ENCODE measurements at places on chromosomes 12 and 14. TPM values are rescaled to one million over a fixed set of nuclear protein-coding genes. Genes with fewer than 3 reads are reported as not detected.
A peak's percentile ranks its signal among the peaks of the same experiment; 100 is the strongest.

DNA sequence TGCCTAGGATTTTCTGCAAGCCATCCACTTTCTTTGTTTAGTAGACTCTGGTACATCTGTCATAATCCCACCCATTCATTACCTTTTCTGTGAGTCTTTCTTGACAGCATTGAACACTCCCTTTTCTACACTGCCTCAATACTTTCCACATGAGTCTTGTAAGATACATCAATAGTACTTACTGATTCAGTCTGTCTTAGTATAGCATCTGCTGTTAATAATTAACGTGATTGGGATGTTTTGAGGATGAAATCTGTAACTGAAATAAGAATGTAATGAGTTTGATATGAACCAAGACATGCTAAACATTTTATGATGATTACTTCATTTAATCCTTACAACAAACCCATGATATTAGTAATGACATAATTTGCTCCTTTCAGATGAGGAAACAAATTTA, 196.2 kb upstream of the FOXG1 start:
- DNase-seq = no peak

DNA sequence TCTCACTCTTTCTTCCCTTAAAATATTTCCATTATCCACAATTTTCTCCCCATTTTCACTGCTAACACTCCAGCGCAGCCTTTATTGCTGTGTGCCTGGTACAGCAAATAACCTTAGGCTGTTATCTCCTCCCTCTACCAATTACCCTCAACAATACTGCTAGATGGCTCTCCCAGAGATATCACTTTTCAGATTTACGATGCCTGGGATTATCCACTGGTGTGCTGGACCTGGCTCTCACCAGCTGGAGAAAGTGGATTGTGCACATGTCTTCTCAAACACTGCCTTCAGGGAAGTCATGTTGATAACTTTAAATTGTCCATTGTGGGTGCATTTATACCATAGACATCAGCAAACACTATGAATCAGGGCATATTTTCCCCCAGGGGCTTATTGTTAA, 101.9 kb upstream of the ADAMTS20 start:
- no peak for DNase-seq

DNA sequence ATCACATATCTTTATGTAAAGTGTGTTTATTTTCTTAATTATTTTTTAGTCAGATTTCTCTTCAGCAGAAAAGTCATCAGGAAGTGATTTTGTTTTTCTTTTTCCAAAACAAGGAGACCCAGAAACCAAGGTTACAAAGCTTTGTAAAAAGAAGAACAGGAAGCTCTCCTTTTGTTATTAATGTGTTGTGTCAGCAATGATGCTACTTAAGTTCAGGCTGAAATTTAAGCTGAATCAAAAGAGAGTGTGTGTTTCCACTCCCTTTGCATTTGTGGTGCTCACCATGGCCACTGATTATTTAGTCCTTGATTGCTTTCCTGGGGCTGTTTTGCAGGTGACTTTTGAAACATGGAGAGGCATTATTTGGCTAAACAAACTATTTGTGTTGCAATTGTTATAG, 155.3 kb upstream of the ATP2B1 start:
- DNase-seq = peak; percentile 10

DNA sequence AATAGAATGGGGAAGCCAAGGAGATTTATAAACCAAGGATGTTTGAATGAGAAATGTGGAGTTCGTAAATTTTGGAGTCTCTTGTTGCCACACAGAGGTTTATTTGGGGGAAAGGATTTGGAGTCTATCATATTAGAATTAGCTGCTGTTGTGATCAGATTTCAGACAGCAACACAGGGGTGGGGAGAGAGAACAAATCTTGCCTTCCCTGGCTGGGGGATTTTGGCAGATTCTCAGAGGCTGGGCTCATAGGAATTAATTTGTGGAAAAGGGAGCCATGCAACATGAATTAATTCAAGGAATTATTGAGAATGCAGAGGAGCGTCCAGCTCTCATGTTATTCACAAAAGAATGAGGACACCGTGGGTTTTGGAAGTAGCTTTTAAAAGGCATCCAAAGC, 73.9 kb upstream of the PRMT8 start:
- no peak for DNase-seq

GRCh38 chr12:110804406-110804805, 42.4 kb upstream of the CCDC63 start:
- DNase-seq = no peak

- DNase-seq = no peak
Observed at GRCh38 chr12:42603246-42603990, 13.9 kb upstream of the PRICKLE1 start.

DNA sequence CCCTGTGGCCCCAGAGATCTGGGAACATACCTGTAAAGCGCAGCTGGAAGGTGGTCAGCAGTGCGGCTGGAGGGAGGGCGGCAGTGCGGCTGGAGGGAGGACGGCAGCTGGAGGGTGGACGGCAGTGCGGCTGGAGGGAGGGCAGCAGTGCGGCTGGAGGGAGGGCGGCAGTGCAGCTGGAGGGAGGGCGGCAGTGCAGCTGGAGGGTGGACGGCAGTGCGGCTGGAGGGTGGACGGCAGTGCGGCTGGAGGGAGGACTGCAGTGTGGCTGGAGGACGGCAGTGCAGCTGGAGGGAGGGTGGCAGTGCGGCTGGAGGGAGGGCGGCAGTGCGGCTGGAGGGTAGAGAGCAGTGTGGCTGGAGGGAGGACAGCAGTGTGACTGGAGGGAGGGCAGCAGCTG, 23.5 kb downstream of the LRCOL1 start:
- DNase-seq = no peak

- no peak for DNase-seq
Observed at GRCh38 chr12:117134059-117134458, 34.8 kb upstream of the TESC start.

DNA sequence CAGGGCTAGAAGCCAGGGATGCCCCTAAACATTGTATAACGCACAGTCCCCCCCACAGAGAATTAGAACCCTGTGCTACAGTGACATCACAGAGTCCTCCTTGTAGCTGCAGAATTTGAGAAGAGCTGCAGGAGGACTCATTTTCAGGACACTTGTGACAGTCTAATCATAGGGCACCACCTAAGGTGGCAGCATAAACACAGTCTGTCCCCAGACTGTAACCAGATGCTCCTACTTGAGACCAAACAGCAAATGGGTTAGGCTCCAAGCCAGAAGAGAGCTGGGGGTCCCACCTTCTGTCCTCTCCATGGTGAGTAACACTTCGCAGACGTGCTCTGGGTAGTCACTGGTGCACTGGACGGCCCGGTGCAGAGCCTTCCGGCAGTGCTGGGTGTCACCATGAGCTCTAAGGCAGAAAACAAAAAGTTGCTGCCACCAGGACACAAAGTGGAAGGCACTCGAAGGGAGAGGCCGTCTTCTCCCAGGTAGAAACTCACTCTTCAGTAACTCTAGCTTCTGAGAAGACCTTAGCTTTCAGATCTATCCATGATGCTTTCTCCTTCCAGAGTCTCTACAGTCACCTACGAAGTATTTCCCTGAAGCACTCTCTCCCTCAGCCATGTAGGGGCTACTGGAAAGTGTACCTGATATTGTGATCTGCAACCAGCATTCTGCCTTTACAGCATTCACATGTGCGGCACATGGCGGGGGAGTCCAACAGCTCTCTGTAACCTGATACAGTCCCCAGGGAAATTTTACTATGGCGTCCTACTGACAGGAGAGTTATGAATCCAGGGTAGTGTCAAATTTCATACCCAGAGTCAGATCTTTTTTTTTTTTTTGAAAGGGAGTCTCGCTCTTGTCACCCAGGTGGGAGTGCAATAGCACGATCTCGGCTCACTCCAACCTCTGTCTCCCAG, 17.1 kb downstream of the FICD start:
- peak; percentile 45 for DNase-seq

GRCh38 chr14:24365600-24366412, 2.2 kb upstream of the NFATC4 start:
- peak; percentile 95 for DNase-seq

DNA sequence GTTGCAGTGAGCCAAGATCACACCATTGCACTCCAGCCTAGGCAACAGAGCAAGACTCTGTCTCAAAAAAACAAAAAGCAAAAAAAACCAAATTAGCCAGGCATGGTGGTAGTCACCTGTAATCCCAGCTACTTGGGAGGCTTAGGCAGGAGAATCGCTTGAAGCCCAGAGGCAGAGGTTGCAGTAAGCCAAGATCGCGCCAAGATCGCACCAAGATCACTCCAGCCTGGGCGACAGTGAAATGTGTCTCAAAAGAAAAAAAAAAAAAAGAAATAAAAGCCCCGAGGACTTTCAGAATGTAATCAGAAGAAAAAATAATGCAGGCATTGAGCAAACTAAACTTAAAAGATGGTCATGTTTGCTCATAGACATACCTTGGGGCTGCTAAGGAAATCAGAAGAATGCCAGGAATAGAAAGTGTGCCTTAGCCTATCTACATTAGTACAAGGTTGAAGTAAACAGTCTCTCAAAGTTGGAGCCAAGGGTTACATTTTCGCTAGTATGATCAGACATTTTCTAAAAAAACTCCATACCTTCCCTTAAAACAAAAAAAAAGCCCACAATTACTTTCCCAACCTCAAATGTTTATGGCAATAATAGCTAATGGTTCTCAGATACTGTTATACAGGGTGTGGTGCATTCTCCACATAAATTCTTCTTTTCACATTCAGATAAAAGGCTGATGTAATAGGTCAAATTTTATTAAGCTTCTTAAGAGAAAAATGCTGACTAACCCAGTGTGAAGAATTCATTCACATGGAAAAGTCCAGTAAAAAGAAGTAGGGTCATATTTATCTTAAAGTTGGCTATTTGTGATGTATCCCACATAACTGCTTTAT, 15.8 kb downstream of the DTD2 start:
- DNase-seq = no peak

GRCh38 chr14:77290705-77291104, 19.7 kb upstream of the NGB start:
- no peak for DNase-seq

- DNase-seq = no peak
Observed at GRCh38 chr14:103243764-103244737, 90.0 kb upstream of the EIF5 start.

- DNase-seq = no peak
Observed at GRCh38 chr12:104788840-104789271, 169.2 kb downstream of the SLC41A2 start.

DNA sequence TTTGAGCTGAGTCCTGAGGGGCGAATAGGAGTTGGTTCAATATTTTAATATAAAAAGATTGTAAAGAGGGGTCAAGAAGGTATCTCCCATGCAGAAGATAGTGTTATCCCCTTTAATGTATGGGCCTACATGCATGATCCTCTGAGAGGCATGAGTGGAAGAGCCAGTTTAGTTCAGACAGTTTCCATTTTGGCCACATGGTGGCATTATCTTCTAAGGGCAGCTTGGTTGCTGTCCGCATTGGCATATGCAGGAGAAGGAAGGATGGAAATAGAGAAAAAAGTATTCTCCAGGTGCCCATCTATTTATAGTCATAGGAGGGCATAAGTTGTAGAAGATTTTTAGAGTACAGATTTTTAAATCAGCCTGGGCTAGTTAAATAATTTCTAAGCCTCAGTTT, 5.4 kb downstream of the SAMD4A start:
- DNase-seq = no peak

DNA sequence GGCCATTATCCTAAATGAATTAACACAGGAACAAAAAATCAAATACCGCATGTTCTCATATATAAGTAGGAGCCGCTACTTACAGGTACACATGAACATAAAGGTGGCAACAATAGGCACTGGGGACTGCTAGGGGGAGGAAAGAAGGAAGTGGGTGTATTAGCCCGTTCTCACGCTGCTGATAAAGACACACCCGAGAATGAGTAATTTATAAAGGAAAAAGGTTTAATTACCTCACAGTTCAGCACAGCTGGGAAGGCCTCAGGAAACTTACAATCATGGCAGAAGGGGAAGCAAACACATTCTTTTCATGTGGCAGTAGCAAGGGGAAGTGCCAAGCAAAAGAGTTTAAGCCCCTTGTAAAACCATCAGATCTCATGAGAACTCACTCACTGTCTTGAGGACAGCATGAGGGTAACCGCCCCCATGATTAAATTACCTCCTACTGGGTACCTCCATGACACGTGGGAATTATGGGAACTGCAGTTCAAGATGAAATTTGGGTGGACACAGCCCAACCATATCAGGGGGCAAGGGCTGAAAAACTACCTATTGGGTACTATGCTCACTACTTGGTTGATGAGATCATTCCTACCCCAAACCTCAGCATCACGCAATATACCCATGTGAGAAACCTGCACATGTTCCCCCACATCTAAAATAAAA, 16.4 kb upstream of the MIA2 start:
- DNase-seq = no peak

The SPRYD4 gene
- total RNA-seq = 2.1 TPM

The PLEKHA5 gene
- 37.0 TPM for total RNA-seq

The DPPA3 gene
- not detected for total RNA-seq

The PMCH gene
- not detected for total RNA-seq

The LMNTD1 gene
- total RNA-seq = not detected

The GNPTAB gene
- total RNA-seq = 29.0 TPM

Data from tongue (tissue), 3 donors.